Renal cortex interstitium (tissue), 15 donors: ENCODE measurements at places on chromosomes 1 and 21.

- no peak for DNase-seq
Observed at GRCh38 chr1:68167211-68167610, 65.1 kb downstream of the WLS start.

DNA sequence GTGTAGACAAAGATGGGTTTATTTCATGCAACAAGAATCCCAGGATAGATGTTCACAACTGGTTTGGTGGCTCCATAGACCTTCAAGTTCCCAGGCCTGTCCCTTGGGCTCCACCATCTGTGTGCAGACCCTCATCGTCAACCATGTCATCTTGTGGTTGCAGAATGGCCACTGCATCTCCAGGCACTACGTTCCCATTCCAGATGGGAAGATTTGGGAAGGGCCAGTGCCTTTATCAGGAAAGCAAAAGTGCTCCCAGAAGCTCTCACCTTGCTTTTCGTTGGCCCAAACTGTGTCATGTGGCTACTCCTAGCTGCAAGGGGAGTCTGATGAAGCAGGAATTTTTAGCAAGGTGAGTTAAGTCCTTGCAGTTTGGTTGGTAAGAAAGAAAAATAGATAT, 12.8 kb downstream of the TMCC2 start:
- DNase-seq, result no peak

- DNase-seq, result no peak
Observed at GRCh38 chr21:26153758-26154157, 16.8 kb downstream of the APP start.

- no peak for DNase-seq
Observed at GRCh38 chr1:119573886-119574285, 66.9 kb downstream of the HSD3B1 start.

- DNase-seq, result no peak
Observed at GRCh38 chr1:107105914-107106313, 34.9 kb upstream of the NTNG1 start.

DNA sequence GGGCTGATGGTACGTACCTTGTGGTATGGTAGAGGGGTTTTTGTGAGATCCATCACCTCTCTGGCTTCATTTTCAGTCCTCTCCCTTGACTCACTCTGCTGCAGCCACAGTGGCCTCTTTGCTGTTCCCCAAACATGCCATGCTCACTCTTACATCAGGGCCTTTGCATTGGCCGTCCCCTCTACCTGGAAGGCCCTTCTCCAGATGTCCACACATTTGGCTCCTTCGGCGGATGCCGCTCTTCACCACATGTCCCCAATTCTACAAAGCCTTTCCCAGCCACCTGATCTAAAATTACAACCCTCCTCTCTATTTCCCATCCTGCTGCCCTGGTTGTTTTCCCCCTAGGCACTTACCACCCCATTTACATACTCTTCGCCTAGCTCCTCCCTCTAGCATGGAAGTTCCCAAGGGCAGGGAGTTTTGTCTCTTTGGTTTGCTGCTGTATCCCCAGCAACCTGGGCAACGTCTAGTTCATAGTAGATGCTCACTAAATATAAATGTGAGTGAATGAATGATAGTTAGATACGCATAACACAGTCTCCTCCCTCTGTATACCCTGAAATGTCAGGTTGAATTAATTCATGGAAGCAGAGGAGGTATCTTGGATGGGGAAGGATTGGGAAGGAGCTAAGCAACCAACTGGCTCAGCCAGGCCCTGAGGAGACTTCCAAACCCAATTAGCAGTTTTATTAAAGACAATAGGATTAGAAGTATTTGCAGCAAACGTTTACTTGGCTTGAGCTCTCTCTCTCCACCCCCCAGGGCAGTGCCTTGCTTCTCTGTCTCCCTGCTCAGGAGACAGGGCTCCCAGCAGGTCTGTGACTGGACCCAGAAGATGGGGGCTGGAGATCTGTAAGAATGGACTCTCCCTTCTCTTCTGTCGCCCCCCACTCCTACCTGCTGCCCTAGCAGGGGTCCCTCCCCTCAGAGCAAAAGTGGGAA, 264.2 kb downstream of the GRIK3 start:
- DNase-seq, result no peak

DNA sequence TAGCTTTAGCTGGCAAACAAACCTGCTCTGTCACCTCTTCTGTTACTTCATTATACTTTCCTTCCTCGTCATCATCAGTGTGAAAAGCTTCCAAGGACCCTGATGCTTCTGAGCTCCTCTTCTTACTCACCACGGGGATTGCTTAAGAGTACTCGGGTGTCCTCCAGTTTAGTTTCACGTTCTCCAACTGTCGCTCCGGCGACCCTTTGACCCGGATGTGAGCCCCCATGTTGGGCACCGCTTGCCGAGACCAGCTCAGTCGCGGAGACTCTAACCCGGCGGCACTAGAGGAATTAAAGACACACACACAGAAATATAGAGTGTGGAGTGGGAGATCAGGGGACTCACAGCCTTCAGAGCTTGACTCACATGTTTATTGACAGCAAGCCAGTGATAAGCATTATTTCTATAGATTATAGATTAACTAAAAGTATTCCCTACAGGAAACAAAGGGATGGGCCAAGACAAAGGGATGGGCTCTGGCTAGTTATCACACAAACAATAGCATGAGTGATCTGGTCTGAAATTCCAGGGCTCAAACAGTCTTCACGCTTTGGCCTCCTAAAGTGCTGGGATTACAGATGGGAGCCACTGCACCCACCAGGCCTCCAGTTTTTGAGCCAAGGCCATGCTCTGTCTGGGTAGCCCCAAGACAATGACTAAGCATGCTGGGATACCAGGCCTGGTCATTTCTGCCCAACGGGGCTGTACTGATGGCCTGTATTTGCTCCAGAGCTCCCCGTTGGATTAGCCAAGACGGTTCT, 30.1 kb upstream of the ENO1 start:
- DNase-seq, result no peak

DNA sequence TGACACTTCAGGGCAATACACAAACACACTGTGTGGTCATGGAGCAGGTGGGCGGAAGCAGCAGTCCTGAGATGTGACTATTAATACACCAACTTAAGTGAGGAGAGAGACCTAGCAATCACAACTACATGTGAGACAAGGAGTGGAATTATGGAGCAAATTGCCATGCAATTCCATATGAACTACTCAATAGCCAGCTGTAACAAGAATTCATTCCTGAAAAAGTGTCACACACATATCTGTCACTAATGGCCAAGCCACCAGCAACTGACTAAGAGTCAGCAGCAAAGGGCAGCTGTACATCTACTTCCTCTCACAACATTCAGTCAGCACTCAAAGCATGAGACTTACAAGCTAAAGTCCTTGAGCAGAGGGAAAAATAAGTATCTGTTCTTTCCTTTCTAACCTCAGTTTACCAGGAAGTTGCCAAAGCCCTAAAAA, 46.2 kb downstream of the GPR3 start:
- no peak for DNase-seq
